Pancreas (tissue), 10 donors: ENCODE measurements at places on chromosomes 6 and 20.

DNA sequence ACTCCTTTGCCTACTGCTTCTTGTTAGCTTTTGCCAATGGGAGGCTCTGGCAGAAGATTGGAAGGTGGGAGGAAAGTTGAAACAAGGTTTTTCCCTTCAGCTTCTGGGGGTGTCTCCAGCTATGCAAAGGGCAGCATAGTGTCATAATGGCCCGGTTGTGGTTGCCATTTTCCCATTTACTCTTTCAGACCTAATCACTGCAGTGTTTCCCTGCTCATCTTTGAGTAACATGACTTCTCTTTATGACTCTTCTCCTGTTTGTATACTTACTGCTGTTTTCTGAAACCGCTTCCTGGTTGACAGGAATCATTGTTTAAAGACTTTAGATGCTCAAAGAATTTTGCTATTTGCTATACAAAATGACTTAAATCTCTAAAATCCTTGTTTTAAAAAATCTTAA is 19.9 kb downstream of the NRN1 start:
- DNase-seq = no peak

- DNase-seq = peak; percentile 70
Observed at GRCh38 chr6:75205776-75206575, at the start of gene COL12A1. Gene COL12A1 (minus strand): TSS chr6:75206053. CDS start chr6:75202792, 3,261 bp downstream.

GRCh38 chr6:18829272-18829870 is 442.2 kb downstream of the RNF144B start:
- DNase-seq = no peak

- DNase-seq = no peak
Observed at GRCh38 chr6:42572523-42572922, 8.7 kb downstream of the UBR2 start.

DNA sequence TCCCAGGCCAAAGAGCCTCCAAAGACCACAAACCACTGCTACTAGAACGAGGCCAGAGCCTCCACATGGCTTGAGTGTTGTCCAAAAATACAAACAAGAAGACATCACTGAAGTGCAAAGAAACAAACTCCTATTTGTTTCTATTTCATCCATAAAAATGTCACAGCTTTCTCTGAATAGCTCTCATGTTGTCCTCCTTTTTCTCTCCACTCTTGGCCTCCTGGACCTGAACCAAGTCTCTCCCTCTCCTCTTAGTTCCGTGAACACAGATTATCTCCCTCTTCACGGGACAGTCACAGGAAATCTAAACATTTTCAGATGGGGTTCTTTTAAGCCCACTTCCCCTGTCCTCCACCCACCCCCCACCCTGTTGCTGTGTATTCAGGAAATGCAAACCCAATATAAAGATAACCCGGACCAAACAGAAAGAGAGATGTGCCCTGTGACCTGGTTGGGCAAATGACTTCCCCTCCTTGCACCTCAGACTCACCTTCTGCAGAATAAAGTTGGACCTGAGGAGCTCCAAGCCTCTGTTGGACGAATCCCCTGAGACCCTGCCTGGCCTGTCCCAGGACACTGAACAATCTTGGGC is 75.8 kb upstream of the MRPS10 start:
- no peak for DNase-seq

DNA sequence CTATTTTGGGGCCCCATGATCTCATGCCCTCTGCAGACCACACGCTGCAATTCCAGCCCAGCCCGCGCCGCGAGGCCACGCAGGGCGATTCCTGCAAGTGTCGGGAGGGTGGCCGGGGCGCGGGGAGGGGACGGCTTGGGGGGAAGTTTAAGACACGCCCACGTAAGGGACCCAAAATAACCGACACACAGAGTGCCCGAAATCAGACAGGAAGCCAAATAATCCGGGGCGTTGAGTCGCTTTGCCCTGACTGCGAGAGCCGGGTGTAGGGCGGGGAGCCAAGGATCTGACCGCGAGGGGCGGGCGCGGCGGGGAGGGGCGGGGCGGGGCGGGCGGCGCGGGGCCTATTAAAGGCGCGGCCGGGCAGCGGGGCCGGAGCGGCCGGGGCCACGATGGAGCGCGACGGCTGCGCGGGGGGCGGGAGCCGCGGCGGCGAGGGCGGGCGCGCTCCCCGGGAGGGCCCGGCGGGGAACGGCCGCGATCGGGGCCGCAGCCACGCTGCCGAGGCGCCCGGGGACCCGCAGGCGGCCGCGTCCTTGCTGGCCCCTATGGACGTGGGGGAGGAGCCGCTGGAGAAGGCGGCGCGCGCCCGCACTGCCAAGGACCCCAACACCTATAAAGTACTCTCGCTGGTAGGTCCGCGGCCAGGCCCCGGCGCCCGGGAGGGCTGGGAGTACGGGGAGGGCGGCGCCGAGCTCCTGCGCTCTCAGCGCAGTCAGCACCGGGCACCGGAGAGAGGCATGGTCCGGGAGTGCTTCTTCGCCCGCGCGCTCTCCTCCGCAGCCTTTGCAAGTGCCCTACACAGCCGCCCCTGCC is at the start of gene ENPP1:
Gene ENPP1 (plus strand): TSS at position 377 of the 816 bp plus-strand sequence. CDS start 16 bp downstream, at position 393.
- peak; percentile 75 for DNase-seq

- no peak for DNase-seq
Observed at GRCh38 chr20:31956556-31957526, 5.0 kb upstream of the PDRG1 start.

DNA sequence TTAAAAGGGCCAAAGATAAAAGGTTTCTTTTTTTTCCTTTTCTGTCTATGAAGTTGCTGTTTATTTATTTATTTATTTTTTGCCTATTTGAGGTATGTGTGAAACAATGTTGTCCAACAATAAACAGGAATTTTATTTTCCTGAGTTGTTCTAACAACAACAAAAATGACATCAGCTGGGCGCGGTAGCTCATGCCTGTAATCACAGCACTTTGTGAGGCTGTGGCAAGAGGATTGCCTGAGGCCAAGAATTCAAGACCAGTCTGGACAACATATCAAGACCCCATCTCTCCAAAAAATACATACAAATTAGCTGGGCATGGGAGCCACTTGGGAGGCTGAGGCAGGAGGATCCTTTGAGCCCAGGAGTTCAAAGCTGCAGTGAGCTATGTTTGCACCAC is 44.1 kb downstream of the MGME1 start:
- no peak for DNase-seq

- no peak for DNase-seq
Observed at GRCh38 chr6:45483021-45483420, 105.3 kb upstream of the SUPT3H start.

GRCh38 chr20:47453167-47453782 is 48.4 kb upstream of the NCOA3 start:
- no peak for DNase-seq

GRCh38 chr6:133242637-133243585 is 1.8 kb downstream of the EYA4 start:
- DNase-seq = no peak
